ENCODE measurements at places on chromosomes 2 and 18.

- peak; percentile 28 for DNase-seq
These were observed 268.4 kb upstream of the CDH19 start for GRCh38 chr18:66872277-66872676.

DNA sequence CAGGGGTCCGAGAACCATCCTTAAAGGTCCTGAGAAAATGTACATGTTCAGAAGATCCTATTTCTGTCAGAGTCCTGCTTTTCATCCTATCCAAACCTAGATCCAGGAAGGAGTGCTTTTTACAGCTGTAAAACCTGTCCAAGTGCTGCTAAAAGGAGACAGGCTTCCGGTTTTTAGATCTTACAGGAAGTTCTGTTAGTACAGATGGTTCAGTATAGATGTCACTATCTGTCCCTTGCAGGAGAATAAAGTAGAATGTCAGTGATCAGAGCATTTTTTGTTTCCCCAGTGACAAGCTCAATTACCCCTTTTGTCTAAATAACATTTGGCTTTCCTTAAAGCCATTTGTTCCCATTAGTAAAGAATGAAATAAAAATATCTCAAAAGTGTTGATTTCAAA lies 98.3 kb downstream of the NRP2 start:
- no peak for DNase-seq

DNA sequence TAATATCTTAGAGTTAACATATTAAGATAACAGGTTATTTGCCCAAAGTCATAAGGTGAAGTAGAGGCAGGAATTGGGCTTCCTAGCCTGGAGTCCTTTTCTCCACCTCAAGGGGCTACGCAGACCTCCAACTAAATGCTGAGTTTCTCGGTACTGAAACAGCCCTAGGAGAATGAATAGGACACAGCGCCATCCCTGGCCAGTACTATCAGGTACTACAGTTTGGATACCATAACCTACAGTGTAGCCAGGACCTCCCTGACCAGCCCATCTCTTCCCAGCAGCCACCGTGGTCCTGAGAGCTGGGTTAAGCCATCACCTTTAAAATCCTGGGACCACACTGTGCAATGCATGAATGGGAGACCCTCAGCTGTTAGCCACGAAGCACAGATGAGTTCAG lies 15.7 kb downstream of the CASP8 start:
- no peak for DNase-seq

- no peak for DNase-seq
These were observed 19.0 kb upstream of the DUSP19 start for GRCh38 chr2:183059561-183059960.

GRCh38 chr2:68487773-68488355 lies 20.5 kb downstream of the APLF start:
- DNase-seq = peak; percentile 40

DNA sequence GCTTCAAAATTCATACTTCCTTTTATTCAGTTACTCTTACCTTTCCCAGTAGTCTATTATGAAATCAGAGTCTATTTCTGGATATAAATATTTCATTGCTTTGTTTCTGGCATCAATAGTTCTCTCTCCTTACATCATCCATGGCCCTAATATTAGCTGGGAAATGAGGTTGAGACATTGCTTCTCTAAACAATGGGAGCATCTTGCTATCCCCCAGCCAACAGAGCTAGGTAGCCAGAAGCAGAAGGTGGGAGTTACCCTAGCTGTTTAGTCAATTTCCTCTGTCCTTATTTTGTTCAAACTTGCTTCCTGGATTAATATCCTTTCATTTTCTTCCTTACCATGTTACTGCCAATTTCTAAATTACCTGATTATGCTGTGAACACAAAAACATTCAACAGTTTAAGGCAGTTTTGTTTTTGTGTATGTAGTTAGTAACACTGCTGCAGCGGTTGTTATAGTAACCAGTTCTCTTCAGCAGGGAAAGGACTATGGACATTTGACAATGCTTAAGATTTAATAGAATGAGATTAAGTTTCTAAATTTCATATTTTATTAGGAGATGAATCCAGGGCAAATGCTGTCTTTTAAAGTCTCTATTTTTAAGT lies 160.5 kb upstream of the KCNJ3 start:
- no peak for DNase-seq

DNA sequence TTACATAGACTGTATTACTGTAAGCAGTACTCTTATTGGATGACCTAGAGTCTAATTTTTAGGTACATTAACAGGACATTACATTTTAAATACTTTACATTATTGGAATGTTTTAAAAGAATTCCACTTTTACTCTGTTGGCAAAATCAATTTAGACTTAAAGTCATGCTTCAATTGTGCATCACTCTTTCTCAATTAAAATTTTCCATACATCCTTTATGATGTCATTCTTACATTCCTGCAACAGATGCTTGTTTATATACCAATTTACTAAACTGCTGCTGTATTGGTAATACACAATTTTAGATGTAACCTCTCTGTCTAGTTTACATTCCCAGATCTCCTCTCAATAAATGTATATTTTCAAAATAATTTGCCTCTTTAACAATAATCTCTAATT lies 440.1 kb downstream of the ZEB2 start:
- DNase-seq = no peak
